GM04503 (cell line): ENCODE measurements at places on chromosomes 7 and 10.

DNA sequence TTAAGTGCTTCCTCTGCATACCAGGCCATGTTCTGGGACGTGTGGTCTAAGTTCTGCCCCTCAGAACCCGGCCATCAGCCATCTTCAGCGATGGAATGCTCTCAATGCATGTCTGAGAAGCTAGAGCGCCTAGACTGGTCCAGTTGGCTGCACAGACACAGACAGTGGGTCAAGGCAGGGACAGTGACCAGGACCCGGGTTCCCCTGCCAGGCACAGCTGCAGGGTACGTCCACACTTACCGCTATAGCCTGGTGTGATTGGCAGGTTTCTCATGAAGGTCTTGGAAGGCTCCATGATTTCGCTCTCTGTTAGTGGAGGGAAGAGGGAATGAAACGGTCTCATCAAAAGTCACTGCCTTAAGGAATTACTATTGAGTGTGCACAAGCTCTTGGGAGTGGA lies 47.3 kb downstream of the PNLIPRP2 start:
- DNase-seq, result no peak

- DNase-seq, result no peak
Observed at GRCh38 chr10:125551247-125551646, 131.7 kb downstream of the TEX36 start.

GRCh38 chr10:111435871-111436270 lies 359.0 kb downstream of the ADRA2A start:
- DNase-seq, result no peak

GRCh38 chr7:44713141-44713540 lies 35.5 kb upstream of the ZMIZ2 start:
- DNase-seq, result no peak

DNA sequence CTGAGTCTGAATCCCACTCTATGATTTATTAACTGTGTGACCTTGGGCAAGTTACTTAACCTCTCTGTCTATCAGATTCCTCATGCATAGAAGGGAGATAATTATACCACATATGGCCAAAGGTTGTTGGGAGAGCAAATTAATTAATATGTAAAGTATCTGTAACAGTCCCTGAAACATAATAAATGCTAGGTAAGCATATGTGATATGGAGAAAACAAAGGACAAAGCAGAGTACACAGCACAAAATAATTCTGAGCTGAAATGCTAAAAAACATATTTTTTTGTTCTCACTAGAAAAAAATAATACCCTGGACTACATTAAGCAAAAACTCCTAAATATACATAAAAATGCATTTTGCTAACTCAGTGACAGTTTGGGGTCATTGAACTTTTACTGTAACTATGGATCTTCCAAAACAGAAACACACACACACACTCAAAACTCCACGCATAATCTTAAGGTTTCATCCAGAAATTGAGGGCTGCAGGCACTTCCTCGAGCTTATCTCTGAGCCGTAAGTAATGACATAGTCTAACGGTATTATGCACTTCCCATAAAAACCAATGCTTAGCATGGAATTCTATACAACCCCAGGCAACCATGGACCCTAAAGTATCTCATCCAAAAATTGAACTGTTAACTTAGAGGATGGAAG lies 201.7 kb upstream of the PTN start:
- no peak for DNase-seq

- no peak for DNase-seq
Observed at GRCh38 chr7:55066524-55066923, 47.7 kb downstream of the EGFR start.

DNA sequence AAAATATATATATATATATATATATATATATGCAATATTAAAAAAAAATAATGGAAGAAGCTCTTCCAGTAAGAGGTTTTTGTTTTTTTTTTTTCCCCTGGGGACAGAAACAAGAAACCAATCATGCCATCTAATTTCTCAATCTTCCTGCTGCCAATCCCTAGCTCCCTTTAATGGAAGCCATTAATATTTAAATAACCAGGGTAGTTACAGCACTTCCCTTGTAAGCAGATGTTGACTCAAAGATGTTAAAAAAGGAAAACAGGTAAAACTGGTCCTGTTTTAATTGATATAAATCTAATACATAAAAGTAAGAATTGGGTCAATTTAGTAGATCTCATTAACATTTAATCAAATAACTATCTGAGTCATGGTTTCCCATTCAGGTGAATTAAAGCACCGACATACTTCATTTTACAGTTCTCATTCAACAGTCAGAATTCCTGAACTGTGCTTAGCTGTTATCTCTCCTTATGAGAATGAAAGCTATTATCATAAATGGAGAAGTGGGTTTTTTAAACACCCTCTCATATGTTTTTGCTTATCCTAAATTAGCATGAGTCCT lies 22.6 kb downstream of the CPVL start:
- DNase-seq, result no peak

GRCh38 chr7:103325744-103326143 lies 18.8 kb downstream of the DNAJC2 start:
- DNase-seq, result no peak

DNA sequence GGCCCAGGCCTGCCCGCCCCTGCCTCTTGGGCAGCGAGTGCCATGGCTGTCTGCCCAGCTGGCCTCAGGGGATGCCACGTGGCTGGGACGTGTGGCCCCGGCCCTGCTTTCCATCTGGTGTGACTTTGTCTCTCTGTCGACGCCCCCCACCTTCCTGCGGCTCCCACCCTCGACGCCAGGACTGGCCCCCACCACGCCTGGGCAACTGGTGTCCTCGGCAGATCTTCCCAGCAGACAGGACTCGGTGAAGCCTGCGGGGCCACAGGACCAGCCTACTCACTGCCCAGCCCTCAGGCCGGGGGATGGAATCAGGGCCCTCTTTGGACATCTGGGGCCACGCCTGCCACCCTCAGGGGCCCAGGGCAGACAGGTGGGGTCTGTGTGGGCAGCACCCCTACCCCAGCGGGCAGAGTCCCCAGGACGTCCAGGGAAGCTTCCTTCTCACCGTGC lies 55.1 kb downstream of the UNCX start:
- no peak for DNase-seq

GRCh38 chr10:68334672-68335467 lies 2.1 kb upstream of the PBLD start:
- no peak for DNase-seq

- DNase-seq, result no peak
Observed at GRCh38 chr7:8719102-8719501, 285.7 kb downstream of the NXPH1 start.

DNA sequence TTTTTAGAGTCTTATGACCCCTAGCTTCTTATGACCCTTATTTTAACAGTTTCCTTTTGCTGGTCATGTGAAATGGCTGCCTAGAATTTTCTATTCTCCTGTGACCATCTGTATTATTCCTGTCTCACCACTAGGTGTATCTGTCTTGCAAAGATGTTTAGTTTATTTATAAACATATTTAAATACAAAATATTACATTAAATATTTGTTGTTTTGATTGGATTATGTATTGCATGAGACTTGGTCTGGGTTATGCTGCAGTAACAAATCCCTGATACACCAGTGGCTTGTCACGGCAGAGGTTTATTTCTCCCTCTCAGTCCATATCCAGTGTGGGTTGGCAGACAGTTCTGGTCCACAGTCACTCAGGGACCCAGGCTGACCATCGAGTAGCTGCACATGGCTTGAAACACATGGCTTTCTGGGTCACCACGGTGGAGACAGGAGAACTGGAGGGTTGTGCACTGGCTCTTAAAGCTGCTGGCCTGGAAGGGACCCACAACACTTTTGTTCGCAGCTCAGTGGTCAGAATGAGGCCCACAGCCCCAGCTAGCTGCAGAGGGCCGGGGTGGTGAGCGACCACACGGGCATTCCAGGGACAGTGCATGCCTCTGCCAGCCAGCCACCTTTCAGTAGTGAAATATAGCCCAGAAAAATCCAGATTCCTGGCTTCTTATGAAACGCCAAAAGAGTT lies 7.4 kb downstream of the RASSF4 start:
- no peak for DNase-seq

GRCh38 chr10:30456266-30456665 lies 22.3 kb downstream of the MAP3K8 start:
- no peak for DNase-seq

GRCh38 chr10:59868696-59869593 lies 37.4 kb downstream of the CCDC6 start:
- no peak for DNase-seq

DNA sequence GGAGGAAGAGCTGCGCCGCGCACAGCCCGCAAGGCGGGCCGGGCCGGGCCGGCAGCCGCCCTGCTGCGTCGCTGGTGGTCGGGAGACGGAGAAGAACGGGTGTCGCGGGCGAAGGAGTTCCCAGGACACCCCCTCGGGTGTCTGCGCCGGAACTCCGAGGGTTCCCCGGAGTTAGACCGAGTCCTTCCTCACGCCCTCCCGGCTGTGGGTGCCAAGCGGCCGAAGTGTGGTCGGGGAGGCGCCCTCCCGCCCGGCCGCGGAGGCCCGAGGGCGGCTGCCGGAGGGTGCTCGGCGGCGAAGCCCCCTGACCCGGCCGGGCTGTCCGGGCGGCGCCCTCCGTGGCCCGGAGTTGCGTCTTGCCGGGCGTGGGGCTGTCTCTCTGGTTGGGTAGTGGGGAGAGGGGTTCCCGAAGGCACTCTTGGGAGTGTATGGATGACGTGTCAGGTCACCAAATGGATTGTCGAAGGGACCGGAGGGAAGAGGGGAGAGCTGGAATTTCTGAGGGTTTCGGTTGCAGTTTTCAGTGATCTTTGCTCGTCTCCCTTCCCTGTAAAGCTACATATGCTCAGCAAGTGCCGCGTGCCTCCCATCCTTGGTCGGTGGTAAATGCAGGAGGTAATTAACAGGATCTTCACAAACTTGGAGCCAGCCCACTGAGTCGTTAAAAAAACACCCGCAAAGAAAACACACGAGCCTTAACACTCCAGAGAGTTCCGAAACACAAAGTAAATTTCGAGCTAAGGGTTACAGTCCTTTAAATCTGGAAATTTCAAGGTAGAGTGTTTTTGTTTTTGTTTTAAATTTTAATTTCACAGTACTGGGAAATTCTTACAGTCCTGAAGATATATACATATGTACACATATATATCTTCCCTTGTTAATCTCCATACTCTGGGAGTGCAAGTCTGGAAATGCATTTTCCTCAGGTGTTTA lies 871 bp downstream of the ST7 start:
- peak; percentile 65 for DNase-seq

DNA sequence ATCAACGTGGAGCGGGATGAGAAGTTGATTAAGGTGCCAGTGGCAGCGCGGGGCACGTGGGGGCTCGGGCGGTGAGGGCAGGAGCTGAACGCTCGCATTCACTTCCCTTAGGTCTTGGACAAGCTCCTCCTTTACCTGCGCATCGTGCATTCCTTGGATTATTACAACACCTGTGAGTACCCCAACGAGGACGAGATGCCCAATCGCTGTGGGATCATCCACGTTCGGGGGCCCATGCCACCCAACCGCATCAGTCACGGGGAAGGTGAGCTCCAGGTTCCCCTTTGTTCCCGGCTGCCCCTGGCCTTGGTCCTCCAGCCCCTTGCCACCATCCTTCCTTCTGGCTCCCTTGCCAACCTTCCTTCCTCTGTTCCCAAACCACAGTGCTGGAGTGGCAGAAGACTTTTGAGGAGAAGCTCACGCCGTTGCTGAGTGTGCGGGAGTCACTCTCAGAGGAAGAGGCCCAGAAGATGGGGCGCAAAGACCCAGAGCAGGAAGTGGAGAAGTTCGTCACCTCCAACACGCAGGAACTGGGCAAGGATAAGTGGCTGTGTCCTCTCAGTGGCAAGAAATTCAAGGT lies 2.5 kb downstream of the UFSP1 start:
- no peak for DNase-seq

DNA sequence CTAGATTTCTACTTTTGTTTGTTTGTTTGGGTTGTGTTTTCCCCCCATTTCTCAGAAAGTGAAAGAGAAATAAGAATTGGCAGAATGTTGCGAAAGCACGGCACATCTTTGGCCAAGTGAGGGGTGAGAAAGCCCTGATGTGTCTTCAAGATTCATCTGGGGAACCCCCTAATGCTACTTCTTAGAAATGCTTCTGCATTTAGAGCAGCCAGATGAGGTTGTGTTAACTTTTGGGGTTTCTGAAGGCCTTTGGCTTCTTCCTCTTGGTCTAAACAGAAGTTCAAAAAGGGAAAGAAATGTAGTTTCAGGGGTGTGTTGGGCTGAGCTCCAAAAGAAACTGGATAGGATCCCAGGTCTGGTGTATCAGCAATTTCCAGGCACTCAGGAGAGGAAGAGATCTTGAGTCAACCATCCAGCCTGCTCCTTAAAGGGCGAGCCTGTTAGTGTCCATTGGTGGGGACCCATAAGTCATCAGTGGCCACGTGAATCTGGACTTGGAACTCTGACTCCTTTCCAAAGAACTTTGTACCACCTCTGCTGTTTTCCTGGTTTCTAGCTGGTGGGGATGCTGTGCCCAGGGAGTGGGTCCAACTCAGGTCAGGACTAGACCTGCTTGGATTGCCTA lies 6.5 kb downstream of the DUSP5 start:
- DNase-seq, result no peak

- no peak for DNase-seq
Observed at GRCh38 chr7:157610671-157611295, 274.0 kb downstream of the DNAJB6 start.

GRCh38 chr10:69895759-69896158 lies 94.1 kb downstream of the COL13A1 start:
- DNase-seq, result peak; percentile 72

GRCh38 chr10:95935429-95935828 lies 27.7 kb downstream of the CC2D2B start:
- DNase-seq, result no peak

DNA sequence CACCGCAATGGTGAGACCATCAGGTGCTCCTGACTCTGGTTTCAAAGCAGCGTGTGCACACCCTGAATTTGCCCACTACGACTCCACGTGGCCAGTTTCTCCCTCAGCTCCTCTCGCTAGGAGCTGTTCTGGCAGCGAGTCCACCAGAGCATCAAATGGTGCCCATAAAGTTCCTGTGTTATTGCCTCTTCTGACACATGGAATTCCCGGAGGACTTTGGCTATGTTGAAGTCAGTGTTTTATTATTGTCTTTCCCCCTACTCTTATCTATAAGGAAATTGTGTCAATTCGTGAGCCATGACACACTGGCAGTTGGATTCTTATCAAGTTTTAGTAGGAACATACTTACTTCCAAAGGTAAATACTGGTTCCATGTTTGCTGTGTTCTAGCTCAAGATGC lies 53.9 kb upstream of the NPVF start:
- no peak for DNase-seq

DNA sequence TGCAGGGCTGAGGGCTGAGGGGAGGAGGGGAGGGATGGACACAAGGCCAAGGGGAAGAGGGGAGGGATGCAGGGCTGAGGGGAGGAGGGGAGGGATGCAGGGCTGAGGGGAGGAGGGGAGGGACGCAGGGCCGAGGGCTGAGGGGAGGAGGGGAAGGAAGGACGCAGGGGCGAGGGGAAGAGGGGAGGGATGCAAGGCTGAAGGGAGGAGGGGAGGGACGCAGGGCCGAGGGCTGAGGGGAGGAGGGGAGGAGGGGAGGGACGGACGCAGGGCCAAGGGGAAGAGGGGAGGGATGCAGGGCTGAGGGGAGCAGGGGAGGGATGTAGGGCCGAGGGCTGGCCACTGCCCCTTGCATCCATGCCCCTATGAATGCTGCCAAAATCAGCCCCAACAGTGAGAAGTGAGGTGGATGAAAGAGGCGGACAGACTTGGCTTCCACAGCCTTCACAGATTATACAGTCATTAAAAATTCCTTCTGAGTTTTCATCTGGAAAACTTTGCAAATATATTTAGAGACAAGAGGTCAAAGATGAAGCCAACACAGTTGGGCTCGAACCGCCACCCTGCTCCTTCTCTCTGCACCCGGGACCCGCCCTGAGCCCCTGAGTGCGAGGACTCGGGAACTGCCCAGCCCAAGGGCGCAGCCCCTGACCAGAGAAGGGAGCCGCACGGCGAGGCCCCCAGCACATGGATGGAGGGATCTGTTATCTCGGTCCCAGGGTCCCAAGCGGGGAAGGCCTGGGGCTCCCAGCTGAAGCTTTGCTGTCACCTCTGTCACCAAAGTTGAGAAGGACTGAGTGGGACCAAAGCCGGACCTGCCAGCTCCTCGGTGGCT lies 65.8 kb downstream of the DIP2C start:
- DNase-seq, result no peak
